ENCODE measurements at places on chromosomes 16 and 17.

GRCh38 chr17:78180508-78180907 lies 6.3 kb downstream of the TK1 start:
- no peak for DNase-seq

GRCh38 chr16:951660-952301 lies 19.0 kb downstream of the LMF1 start:
- no peak for DNase-seq

GRCh38 chr16:86984343-86984742 lies 332.8 kb downstream of the C16orf95 start:
- no peak for DNase-seq

GRCh38 chr17:50779747-50780353 lies 12.5 kb upstream of the ANKRD40CL start:
- DNase-seq: no peak

Measured in right cardiac atrium (tissue), 5 donors.